ENCODE measurements at places on chromosomes 3 and 15.

GRCh38 chr3:15810702-15811101 lies 12.9 kb upstream of the ANKRD28 start:
- no peak for DNase-seq
- no peaks in the 10 kb centered on the region for H3K27me3 ChIP-seq
- no peak overlapping the region for H3K27ac ChIP-seq
- H3K4me3 ChIP-seq: peak overlapping the region; percentile 14
- H3K36me3 ChIP-seq: no peaks in the 10 kb centered on the region

GRCh38 chr3:127208483-127209100 lies 15.7 kb downstream of the PRR23E start:
- H3K36me3 ChIP-seq: no peaks in the 10 kb centered on the region
- no peak overlapping the region for H3K27ac ChIP-seq
- no peaks in the 10 kb centered on the region for H3K27me3 ChIP-seq
- H3K4me1 ChIP-seq: no peaks in the 10 kb centered on the region

- DNase-seq: no peak
- H3K4me3 ChIP-seq: no peak overlapping the region
- H3K27me3 ChIP-seq: no peaks in the 10 kb centered on the region
- H3K4me1 ChIP-seq: no peaks in the 10 kb centered on the region
- H3K36me3 ChIP-seq: no peaks in the 10 kb centered on the region
- no peak overlapping the region for H3K27ac ChIP-seq
Measured at GRCh38 chr3:195708061-195708460, 12.7 kb upstream of the MUC20 start.

GRCh38 chr3:180102604-180103003 lies 65.9 kb upstream of the PEX5L start:
- H3K27ac ChIP-seq: no peak overlapping the region
- no peak for DNase-seq
- no peaks in the 10 kb centered on the region for H3K27me3 ChIP-seq
- no peaks in the 10 kb centered on the region for H3K36me3 ChIP-seq
- H3K4me1 ChIP-seq: no peaks in the 10 kb centered on the region
- H3K4me3 ChIP-seq: no peak overlapping the region

DNA sequence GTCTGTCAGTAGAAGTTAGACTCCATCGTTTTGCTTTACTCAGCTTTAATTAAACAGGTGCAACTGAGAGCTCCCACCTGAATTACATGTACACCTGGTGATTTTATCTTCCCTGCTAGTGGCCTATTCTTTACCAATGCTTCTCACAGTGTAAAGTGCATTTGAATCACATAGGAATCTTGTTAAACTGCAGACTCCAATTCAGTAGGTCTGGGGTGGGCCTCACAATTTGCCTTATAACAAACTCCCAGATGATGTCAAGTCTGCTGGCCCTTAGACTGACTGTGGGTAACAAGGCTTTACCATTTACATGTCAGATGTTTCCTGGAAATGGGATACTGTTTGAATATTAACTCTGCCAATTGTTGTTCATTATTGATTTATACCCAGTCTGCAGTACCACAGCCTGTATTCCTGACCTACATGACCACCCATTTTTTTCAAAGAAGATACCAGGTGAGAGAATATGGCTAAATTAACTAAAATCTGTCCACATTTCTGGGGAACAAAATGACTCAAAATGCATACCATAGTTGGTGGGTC lies 37.2 kb downstream of the CMSS1 start:
- H3K4me3 ChIP-seq: no peak overlapping the region
- no peaks in the 10 kb centered on the region for H3K4me1 ChIP-seq
- H3K27me3 ChIP-seq: no peaks in the 10 kb centered on the region
- H3K27ac ChIP-seq: no peak overlapping the region
- DNase-seq: no peak

DNA sequence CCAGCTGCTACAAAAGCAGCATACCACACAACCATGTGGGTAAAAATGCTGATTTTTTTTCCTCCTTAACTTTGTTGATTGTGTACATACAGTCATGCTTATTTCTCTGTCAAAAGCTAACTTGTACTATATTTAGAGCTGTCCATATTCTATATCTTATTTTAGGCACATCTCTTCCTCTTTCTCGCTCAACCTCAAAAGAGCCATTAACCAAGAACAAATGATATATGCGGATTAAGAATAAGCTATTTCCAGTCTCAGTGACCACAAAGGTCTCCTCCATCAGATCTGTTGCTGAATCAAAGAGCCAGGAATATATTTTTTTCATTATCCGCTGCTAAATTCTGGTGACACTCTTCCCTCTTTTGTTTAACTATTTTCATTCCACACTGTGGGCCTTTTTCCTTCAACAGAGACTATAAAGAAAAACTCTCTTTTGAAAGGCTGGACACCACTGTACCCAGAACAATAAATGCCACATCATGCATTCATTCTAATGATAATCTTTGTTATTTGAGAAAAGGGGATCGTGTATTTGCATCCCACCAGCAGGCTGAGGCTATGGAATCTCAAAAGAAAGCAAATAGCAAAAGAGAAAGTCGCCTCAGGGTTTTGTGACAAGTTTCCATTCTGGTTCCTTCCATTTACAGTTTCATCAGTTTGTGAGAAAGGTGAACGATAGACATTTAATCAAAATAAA lies 8.0 kb downstream of the TMEM212 start:
- DNase-seq: peak; percentile 67
- peaks cover 4% of the 10 kb centered on the region for H3K4me1 ChIP-seq
- H3K36me3 ChIP-seq: no peaks in the 10 kb centered on the region

DNA sequence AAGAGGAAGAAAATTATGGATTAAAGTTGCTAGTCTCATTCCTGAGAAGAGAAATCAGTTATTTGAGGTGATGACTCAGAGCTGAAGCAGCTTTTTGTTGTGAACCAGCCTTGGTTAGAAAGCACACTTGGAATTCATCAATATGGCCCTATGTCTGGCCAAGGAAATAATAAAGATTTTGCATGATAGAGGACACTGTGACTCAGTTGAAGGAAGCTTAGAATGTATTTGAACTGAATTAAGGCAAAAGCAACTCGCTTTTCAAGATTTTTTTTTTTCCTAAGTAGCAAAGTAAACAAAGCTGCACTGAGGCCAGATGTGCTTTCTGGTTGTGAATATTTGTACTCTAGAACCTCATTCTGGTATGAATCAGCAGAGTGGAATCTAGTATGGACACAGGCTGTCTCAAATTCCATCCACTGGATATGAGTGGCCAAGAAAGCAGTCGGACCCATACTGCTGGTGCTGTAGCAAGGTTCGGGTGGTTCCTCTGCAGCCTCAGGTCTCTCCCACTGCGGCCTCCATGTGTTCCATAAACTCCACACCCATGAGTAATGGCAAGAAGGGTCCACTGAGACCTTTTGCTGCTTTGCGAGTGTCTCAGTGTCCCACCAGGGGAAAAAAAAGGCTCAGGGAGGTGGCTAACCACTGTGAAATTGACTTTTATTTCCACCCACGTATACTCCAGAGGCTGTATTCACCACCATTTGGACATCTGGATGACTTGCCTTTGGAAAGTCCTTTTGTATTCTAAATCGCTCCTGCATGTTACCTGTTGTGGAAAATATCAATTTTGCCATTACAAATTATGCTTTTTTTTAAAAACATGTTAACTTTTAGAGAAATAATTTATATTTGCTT lies 53.1 kb downstream of the TGFBR2 start:
- no peak for DNase-seq
- H3K36me3 ChIP-seq: peaks cover 9% of the 10 kb centered on the region
- no peak overlapping the region for H3K4me3 ChIP-seq
- H3K27me3 ChIP-seq: no peaks in the 10 kb centered on the region
- H3K4me1 ChIP-seq: peaks cover 52% of the 10 kb centered on the region

GRCh38 chr3:107928084-107928445 lies 162.8 kb downstream of the CD47 start:
- peak overlapping the region; percentile 65 for H3K4me3 ChIP-seq
- H3K4me1 ChIP-seq: peaks cover 12% of the 10 kb centered on the region
- H3K27me3 ChIP-seq: no peaks in the 10 kb centered on the region

DNA sequence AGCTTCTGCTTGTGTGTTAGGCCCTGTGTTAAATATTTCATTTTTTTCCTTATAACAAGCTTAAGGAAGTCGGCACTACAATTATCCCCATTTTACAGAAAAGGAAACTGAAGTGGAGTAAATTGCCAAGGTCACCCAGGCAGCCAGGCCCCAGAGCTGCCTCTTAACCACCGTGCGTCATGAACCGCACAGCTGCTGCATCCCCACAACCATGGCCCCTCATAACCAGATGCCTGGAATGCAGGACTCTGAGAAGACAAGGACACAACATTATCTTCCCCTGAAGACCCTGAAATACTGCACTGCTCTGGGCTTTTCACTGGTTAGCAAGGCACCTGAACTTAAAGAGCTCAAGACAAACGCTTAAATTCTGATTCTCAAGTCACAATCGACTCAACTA lies 14.6 kb downstream of the LRIG1 start:
- H3K27ac ChIP-seq: no peak overlapping the region
- H3K36me3 ChIP-seq: no peaks in the 10 kb centered on the region
- no peaks in the 10 kb centered on the region for H3K27me3 ChIP-seq

DNA sequence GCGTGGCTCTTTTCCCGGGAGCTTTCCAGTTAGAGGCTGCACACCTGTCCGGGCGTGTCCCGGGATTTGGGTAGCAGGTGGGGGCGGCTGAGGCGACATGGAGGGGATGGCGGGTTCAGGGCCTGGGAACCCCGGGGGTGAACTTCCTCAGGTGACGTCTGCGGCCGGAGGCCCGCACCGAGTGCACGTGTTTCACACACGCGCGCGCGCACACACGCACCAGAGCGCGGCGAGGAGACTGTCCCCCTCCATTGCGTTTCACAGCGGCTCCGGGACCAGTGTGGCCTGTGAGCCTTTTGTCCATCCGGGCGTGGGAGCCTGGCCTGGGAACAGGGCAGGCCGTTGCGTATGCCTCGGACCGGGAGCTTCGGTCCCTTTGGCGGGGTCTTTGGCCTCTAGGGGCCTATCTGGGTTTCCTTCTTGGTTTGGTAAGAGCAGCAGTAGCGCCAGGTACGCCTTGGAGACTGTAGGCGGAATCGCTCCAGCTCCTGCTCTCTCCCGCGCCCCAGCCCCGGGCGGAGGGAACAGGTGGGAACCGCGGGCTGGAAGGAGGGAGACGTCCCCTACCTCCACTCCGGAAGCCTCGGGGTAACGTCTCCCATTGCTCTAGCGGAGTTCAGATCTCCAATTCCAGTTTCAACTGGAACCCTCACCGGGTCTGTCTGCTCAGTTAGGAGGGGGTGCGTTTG lies 220.0 kb downstream of the MEIS2 start:
- H3K36me3 ChIP-seq: no peaks in the 10 kb centered on the region
- H3K4me1 ChIP-seq: no peaks in the 10 kb centered on the region
- no peak overlapping the region for H3K27ac ChIP-seq
- no peak overlapping the region for H3K4me3 ChIP-seq
- no peak for DNase-seq
- peaks cover 85% of the 10 kb centered on the region for H3K27me3 ChIP-seq

DNA sequence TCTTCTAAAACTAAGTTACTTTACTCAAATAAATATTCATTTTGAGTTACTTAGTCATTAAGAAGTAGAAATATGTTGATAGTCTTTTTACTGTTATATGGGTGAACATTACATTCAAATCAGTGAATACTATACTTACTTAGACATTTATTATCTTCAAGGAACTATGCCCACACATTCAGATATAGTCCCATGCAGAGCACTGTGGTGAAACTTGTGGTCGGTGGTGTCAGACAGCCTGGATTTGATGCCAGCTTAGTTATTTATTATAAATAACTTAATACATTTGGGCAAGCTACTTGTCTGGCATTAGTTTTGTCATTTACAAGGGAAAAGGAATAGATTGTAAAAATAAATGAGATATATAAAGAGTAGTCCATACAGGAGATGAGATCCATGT lies 149.5 kb downstream of the RAP2B start:
- H3K36me3 ChIP-seq: no peaks in the 10 kb centered on the region
- no peaks in the 10 kb centered on the region for H3K4me1 ChIP-seq
- DNase-seq: peak; percentile 14
- H3K27ac ChIP-seq: no peak overlapping the region
- H3K4me3 ChIP-seq: peak overlapping the region; percentile 39
- H3K27me3 ChIP-seq: no peaks in the 10 kb centered on the region

GRCh38 chr3:170162052-170162451 lies 19.5 kb downstream of the PHC3 start:
- H3K4me3 ChIP-seq: no peak overlapping the region
- no peak for DNase-seq
- no peak overlapping the region for H3K27ac ChIP-seq
- H3K4me1 ChIP-seq: no peaks in the 10 kb centered on the region
- H3K36me3 ChIP-seq: peaks cover 19% of the 10 kb centered on the region

DNA sequence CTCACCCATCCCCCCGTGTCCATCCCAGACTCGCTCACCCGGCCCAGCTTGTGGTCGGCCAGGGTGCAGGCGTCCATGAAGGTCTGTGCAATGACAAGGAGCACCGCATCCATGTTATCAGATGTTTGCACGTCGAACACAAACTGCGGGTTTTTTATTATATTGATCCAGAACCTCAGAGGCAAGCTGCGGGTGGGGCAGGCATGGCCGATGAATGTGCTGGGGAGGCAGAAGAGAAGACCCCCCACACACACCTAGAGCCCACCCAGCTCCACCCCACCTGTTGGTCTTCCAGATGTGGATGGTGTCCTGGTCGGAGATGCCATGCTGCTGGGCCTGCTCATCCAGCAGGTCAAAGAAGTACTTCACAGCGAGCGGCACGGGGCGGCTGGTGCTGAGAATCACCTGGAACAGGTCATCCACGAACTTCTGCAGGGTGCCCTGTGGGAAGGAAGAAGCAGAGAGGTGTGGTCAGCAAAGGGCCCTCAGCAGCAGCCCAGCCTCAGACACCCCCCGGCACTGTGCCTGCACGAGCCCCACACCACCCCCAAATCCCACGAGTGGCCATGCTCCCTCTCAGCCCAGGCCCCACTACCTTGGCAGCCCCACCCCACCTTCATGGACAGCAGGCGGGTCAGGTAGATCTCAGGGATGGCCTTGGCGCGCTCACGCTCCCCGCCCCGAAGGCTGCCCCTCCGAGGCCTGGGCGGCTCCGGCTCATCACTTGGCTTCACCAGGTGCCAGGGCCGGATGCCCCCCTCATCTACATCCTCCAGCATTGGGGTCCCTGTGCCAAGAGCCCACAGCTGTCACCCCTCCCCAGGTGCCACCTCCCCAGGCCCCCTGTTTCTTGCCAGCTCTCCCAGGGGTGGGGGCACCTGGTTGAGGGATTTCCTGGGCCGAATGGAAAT lies 20.3 kb downstream of the PLXNB1 start:
- H3K4me1 ChIP-seq: no peaks in the 10 kb centered on the region
- H3K27me3 ChIP-seq: no peaks in the 10 kb centered on the region
- no peak overlapping the region for H3K4me3 ChIP-seq
- H3K36me3 ChIP-seq: peaks cover 25% of the 10 kb centered on the region
- DNase-seq: no peak
- H3K27ac ChIP-seq: no peak overlapping the region

- H3K27ac ChIP-seq: no peak overlapping the region
- H3K36me3 ChIP-seq: no peaks in the 10 kb centered on the region
- peaks cover 12% of the 10 kb centered on the region for H3K27me3 ChIP-seq
- H3K4me1 ChIP-seq: no peaks in the 10 kb centered on the region
Measured at GRCh38 chr15:96593735-96594134, 263.2 kb downstream of the NR2F2 start.

- H3K27me3 ChIP-seq: peaks cover 10% of the 10 kb centered on the region
- no peak overlapping the region for H3K27ac ChIP-seq
- no peaks in the 10 kb centered on the region for H3K36me3 ChIP-seq
- no peak for DNase-seq
- H3K4me1 ChIP-seq: peaks cover 15% of the 10 kb centered on the region
Measured at GRCh38 chr3:126360046-126360713, 3.0 kb upstream of the KLF15 start.

Data from common myeloid progenitor, CD34-positive (primary cell).